Neural crest cell (in vitro differentiated cells): ENCODE measurements at places on chromosomes 4 and X.

GRCh38 chr4:4740071-4740470 is 119.4 kb upstream of the MSX1 start:
- DNase-seq, result no peak

DNA sequence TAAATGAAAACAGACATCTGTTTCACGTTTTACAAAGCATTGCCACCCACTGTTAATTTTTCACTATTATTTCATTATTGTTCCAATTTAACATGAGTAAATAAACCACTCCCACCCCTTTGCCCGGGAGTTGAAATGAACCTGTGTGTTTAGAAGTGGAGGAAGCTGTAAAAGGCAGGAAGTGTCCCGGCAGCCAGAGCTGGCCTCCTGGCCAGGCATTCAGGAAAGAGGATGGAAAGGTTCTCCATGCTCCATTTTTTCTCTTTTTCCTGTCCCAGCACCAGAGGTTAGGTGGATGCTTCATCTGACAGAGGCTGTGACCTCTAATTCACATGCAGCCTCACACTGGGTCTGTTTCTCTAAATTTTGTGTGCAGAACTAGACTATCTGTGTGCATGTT is 55.5 kb upstream of the LNX1 start:
- no peak for DNase-seq

GRCh38 chr4:188691811-188692210 is 552.6 kb downstream of the TRIML1 start:
- DNase-seq, result no peak

DNA sequence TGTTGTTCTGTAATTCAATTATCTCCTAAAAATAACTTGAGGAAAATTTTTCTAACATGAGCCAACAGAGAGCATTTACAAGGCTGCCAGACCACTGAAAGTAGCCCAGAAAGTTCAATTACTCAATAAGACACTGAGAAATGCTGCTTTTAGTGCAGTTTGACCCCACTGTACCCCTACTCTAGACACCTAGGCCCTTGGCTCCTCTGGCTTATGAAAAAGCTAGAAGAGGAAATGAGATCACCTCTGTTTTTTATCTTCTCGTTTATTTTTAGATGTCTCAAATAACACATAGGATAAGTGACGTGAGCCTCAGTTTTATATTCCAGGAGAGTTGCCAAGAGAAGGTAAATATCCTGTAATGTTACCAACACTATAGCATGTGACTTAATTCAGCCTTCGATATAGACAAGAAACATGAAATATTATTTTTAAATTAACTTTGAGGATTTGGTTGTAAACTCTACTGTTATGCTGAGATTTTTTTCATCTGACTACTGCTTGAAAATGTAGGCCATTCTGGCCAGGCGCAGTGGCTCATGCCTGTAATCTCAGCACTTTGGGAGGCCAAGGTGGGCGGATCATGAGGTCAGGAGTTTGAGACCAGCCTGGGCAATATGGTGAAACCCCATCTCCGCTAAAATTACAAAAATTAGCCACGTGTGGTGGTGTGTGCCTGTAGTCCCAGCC is 24.4 kb downstream of the TNIP3 start:
- no peak for DNase-seq

DNA sequence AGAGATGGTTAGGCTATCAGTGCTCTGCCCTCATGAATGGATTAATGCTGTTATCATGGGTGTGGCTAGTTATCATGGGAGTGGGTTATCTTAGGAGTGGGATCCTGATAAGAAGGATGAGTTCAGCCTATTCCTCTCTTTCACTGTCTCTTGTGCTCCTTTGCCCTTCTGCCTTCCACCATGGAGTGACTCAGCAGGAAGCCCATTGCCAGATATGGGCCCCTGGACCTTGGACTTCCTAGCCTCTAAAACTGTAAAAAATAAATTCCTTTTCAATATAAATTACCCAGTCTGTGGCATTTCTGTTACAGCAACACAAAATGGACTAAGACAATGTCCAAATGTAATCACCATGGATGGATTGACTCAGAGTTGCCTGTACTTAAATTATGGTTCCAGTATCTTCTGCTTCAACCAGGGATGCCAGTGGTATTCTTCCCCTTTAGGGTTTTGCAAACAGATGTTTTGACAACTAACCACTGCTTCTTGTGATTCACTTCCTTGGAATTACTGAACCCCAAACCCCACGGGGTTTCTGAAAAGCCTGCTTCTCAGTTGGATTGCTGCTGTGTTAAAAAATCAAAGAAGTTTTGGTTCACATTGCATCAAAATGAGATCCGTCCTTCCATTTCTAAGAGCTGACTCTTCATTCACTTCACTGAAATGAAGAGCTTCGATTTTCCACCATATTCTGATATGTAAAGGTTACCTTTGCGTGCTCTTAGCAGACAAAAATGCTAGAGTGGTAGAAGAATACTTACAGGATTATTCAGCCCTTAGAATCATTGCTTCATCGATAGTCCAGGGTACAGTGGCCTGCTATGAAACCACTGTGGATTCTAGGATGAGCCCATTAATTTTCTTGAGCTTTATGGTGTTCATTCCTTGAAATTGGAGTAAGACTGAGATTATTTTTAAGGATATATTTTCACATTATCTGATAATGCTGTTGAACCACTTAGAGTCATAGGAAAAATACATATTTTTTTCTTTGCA is 107.7 kb downstream of the FRMPD4 start:
- DNase-seq, result no peak

DNA sequence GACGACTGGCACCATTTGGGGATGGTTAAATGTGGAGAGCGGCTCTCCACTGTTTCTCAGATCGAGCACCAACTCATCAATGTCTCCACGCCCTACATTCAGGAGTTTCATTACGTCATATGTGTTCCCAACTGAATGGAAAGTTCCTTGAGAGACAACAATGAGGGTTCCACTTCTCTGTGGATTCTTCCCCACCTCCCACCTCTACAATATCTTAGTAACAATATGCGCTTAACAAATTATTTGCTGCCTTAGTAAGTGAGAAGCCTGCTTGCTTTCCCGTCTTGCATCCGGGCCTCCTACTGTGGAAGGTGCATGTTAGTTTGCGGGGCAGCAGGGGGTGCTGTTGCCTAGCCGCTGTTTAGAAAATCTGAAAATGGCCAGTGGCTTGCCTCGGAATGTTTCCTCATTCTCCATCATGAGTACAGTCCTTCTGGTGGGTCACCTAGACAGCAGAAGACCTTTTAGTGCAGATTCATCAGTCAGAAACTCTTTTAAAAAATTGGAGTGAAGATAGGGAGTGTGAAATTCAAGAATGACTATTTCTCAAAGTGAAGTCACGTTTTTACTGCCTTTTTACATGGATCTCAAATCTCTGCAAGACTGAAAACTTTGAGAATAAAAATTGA is 55.7 kb downstream of the PHOX2B start:
- peak; percentile 58 for DNase-seq

DNA sequence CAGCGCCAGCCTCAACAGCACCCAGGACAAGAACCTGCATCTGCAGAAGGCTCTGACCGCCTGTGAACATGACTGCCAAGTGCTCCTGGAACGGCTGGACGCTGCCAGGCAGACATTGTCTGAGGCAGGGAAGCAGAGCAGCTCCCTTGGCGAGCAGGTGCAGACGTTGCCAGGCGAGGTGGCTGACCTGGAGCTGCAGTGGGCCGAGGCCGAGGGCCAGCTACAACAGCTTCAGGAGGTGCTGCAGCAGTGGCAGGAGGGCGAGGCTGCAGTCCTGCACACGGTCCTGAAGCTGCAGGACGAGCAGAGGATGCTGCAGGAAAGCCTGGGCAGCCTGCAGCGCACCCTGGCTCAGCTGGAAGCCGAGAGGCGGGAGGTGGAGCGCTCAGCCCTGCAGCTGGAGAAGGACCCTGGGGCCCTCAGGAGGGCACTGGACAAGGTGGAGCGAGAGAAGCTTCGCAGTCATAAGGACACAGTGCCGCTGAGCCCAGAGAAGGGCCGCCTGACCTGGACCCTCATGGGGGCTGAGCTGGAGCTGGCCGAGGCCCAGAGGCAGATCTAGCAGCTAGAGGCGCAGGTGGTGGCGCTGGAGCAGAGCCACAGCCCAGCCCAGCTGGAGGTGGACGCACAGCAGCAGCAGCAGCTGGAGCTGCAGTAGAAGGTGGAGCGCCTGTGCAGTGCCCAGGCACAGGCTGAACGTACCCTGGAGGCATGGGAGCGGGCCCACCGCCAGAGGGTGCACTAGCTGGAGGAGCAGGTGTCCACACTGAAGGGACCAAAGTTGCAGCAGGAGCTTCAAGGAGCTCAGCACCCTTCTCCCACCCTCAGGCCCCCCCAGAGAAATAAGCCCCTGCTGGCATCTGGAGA is 16.4 kb downstream of the SMIM10L2A start:
- no peak for DNase-seq

GRCh38 chrX:119693996-119694451 is 1.1 kb upstream of the SEPTIN6 start:
- no peak for DNase-seq

DNA sequence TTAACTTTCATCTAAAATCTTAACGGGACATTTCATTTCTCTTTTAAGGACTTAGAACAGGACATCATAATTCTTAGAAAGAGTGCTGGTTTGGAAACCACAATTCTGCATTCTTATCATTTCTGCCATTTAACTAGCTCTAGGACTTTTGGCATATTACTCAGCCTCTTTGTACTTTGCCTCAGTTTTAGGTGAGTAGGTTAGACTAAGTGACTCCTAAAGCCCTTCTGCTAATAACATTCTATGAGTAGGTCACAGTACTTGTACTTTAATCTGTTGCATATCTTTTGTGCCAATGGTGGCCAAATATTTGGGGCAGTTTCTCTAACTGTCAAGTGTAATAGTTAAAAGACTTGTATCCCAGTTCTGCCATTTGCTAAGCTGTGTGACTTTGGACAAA is 115.4 kb upstream of the NUDT6 start:
- DNase-seq, result no peak

DNA sequence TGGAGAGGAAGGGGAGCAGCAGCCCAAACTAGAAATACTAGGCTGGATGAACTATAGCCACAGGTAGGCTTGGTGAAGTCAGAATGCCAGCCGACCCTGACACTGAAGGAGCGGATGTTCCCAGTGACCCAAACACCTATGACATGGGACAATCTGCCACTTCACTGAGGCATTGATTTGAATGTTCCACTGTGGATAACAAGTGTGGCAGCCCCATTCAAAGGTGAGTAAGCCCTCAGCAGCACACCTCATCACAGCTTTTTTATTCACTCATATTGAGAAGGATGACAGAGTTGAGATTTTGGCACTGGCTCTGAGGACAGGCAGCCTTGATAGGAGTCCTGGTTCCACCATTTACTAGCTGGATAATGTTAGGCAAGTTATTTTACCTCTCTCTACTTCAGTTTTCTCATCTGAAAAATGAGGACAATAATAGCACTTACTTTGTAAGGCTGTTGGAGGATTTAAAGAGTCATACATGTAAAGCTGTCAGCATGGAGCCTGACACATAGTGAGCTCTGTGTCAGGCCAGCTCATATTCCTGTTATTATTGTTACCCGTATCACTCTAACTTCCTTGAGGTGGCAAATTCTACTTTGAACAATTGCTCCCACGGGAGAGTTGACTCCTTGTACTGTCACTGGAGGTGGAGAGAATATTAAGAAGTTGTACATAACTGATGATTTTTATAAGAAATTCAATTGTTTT is 114.6 kb downstream of the RASL11B start:
- no peak for DNase-seq

- no peak for DNase-seq
Observed at GRCh38 chr4:139438141-139438540, 15.8 kb upstream of the RAB33B start.
